Stimulated activated CD8-positive, alpha-beta memory T cell treated with anti-CD3 and anti-CD28 coated beads, Interleukin-2, amount 100 ng/mL, for 1 hour (primary cell): ENCODE measurements at places on chromosomes 2 and 18.

DNA sequence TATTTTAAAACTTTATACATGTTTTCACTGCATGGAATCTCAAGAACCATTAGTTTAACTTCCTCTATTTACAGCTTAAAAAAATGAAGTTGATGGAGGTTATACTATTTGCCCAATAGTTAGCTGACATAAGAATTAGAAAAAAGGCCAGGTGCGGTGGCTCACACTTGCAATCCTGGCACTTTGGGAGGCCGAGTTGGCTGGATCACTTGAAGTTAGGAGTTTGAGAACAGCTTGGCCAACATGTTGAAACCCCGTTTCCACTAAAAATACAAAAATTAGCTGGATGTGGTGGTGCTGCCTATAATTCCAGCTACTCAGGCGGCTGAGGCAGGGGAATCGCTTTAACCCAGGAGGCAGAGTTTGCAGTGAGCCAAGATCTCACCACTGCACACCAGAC is 125.1 kb upstream of the CDH19 start:
- no peak for DNase-seq

DNA sequence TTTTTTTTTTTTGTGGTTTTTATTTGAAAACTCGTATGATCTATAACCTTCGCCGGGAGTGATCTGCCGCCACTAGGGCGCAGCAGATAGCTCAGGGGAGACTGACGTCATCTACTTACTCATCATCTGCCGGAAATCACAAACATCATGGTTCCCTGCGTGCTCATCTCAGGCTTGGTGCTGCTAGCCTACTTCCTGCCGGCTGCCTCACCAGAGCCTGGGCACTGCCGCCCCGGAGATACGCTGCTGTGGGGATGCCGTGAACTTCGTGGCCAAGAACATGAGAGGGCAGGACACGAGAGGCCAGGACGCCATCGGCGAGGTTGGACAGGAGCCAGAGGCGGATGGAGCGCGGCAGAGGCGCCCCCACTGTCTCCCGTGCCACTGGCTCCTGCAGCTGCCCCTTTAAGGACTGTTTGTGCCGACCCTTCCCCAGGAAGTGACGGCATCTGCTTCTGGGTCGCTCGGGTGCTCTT is 68.8 kb downstream of the DOK6 start:
- DNase-seq = no peak

DNA sequence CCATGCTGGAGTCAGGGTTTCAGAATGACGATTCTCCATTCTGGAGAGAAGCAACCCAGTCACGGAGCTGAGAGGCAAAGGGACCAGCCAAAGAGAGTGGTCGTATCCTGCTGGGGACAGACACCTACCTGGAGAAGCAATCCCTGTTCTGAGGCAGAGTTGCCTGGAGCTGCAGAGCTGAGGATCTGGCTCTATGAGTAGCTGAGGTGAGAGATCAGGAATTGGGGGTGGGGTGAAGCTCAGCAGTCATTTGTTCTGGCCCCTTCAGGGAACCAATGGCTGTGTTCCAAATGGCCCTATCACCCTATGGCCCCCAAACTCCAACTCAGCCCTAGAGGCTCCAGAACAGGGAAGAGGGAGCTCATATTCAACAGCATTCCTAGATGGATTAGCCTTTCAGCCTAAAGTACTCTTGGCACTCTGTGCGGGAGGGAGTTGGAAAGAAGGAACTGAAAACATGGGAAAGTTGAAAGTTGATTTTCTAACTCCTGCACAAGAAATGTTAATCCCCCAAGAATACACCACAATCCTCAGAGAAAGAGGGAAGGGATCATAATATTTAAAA is 3.3 kb upstream of the ATRAID start:
- DNase-seq = no peak

DNA sequence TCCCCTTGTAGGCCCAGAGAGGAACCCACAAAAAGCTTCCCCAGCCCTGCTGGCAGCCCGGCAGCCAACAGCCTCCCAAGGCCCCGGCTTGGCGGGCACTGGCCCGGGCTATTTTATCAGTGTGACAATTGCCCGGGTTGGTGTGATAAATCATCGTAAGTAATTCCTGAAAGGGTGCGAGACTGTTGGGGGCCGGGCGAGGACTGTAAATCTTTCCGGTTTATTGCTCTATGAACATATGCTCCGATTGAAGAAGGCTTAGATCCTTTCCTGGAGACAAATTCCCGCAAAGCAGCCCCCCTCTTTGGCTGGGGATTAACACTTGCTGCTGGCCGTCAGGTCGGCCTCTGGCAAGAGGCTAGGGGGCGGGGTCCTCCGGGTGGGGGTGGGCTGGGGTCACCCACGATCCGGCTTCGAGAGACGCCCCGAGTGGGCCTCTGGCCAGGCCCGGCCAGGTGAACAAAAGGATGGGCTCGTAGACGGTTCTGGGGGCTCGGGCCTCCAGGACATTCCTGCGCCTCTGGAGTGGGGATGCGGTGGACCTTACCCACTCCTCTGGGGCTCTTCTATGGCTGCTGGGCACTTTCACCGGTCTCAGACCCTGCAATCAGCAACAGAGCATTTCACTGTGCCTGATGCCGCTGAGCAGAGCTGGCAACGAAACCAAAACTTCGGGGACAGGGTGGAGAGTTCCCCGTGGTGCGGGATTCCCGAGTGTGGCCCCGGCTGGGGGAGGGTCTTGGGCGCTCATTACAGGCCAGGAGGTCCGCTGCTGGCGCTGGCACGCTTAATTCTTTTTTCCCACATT is 2.0 kb downstream of the HOXD3 start:
- DNase-seq = no peak

GRCh38 chr2:32357318-32358110 is 691 bp downstream of the BIRC6 start:
- peak; percentile 2 for DNase-seq

GRCh38 chr2:234165421-234165820 is 114.9 kb downstream of the SPP2 start:
- DNase-seq = no peak

GRCh38 chr2:42013409-42013808 is 34.4 kb upstream of the PKDCC start:
- DNase-seq = no peak

- DNase-seq = no peak
These were observed 141.7 kb upstream of the TWIST2 start for GRCh38 chr2:238706163-238706562.

DNA sequence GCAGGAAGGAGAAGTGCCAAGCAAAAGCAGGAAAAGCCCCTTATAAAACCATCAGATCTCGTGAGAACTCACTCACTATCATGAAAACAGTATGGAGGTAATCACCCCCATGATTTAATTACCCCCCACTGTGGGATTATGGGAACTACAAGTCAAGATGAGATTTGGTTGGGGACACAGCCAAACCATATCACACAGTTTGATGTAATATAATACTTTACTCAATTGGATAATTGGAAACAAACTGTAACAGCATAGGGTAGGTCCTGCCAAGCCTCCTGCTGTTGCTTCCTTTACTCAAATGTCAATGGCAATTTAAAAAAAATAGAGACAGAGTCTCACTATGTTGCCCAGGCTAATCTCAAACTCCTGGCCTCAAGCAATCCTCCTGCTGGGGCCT is 15.5 kb upstream of the METTL21A start:
- DNase-seq = no peak
